ENCODE measurements at places on chromosomes 2 and 18. TPM values are rescaled to one million over a fixed set of nuclear protein-coding genes. Genes with fewer than 3 reads are reported as not detected.

The MAP2 gene
- total RNA-seq = 71.1 TPM

The NXPH2 gene
- not detected for total RNA-seq

The BOK gene
- total RNA-seq = 72.8 TPM

GRCh38 chr2:128879161-128879560 is 560.5 kb upstream of the HS6ST1 start:
- DNase-seq = no peak

DNA sequence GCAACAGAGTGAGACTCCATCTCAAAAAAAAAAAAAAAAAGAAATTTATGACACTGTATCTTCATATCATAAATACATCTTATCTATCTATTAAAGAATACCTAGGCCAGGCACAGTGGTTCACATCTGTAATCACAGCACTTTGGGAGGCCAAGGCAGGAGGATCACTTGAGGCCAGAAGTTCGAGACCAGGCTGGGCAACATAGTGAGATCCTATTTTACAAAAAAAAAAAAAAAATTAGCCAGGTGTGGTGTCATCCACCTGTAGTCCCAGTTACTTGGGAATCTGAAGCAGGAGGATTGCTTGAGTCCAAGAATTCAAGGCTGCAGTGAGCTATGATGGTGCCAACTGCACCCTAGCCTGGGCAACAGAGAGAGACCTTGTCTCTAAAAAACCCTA is 95.0 kb downstream of the HNRNPLL start:
- DNase-seq = no peak
